ENCODE measurements at places on chromosomes 4 and X.

DNA sequence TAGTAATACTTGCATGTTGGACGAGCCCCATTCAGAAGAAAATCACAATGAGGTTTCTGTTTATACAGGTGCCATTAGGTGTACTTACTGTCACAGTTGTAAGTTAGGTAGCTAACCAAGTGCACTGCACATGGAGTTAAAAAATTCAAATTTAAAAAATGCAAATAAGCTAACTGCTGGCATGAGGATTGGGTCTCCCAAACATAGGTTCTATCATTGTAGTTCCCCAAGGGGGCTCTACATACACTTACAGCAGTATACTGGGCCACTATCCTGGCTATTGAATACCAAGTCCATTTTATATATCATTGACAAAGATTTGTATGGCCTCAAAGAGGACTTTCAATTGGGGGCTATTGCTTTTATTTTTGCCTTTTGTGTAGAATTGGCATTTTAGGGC, 153.4 kb downstream of the FMR1NB start:
- no peak for DNase-seq

DNA sequence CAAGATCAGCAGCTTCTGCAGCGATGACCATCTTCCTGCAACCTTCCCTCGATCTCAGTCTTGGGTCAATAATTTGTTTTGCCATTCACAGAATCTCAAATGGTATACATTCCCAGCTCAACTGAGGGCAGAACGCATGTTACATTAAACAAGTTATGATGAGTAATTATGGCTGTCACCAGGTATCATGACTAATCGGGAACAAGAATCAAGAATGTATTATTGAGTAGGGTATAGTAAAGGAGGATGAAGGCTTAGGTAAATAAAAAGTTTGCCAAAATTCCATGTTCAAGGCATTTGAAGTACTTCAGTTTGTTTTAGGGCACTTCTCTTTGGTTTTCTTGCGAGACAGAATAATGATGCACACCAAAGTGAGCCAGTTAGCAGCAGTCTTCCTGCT, 194.1 kb downstream of the SH2D1A start:
- no peak for DNase-seq

DNA sequence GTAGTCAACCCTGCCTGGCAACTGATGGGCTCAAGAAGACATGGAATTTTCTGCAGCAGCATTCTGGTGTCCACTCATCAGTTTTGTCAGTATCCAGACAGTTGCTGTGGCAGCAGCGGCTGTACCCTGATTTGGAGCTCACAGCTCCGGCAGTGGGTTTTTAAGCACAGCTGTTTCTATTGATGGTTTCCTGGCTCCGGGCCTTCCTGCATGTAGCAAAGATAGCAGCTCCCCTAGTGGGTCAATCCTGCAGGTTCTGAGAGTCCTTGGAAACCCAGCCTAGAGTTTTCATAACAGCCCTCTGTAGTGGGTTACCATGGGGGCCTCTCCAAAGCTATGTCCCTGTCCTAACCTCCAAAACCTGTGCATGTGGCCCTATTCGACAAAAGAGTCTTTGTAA, 84.0 kb upstream of the ATP6AP2 start:
- DNase-seq = peak; percentile 21

DNA sequence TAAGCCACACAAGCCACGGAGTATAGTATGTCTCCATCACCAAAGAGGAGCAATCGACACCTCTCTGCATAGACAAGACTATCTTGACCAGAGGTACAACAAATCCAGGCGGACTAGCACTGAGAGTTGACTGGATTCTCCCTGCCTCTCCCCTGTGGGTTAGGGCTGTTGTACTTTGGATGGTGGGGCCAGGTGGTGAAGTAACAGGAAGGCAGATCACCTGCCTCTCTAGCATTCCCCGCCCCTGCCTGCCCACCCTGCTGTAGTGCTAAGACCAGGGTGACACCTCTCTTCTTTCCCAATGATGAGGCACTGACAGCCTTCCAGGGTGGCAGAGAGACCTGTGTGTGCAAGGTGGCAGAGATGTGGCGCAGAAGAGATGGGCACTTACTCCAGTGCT, 47.5 kb upstream of the TRIM2 start:
- no peak for DNase-seq

- peak; percentile 86 for DNase-seq
Observed at GRCh38 chrX:125953814-125954213, 212.3 kb downstream of the DCAF12L2 start.

DNA sequence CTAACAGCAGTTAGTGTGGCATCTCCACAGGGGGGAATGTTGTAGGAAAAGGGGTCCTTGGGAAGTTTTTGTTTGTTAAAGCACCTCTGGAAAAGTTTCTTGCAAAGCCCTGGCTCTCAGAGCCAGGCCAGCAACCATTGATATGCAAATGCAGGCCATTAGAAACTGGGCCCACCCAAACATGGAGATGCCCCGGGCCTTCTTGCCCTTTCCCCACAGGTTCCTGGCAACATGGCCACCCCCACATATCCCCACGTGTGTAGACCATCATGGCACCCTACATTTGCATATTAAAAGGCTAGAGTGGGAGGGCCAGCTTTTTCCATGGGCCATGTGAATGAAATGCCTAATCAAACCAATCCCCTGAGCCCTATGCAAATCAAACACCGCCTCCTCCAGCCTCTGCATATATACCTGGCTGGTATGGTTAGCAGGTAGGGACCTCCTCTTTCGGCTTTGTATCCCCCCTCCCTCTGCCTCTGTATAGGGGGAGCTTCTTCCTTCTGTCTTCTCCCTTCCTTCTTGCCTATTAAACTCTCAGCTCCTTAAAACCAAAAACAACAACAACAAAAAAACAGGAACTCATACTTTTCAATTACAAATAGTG, 44.0 kb upstream of the ZCCHC13 start:
- no peak for DNase-seq

DNA sequence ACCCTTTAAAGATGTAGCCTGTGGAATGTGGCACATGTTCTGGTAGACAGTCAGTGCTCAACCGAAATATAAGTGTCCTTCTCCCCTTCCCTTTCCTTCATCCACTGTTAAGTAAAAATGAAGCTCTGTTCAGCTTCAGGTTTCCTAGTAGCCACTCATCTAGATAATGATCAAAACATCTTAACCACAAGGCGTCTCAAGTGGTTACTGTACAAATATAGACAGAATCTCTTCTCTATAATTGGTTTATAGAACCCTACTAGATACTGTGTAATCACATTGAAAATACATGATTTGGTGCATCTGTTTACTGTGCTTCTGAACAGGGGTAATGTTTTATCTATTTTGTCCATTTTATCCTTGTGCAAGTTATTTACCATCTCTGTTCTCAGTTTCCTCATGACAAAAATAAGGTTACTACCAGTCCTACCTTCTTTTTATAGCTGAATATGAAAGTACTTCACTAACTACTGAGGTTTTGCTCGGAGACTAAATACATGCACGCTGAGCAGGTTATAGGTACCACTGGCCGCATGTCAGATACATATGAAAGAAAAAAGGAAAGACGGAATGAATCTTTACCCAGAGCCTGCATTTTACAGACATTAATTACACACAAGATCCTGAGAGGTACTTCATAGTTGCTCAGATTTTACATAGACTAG, 20.3 kb upstream of the SLC25A4 start:
- no peak for DNase-seq

- DNase-seq = peak; percentile 29
Observed at GRCh38 chrX:40855411-40855810, 120.1 kb upstream of the MED14 start.

GRCh38 chr4:45094684-45095083, 368.3 kb upstream of the GNPDA2 start:
- no peak for DNase-seq

- no peak for DNase-seq
Observed at GRCh38 chr4:153385784-153386183, 41.3 kb downstream of the MND1 start.

- DNase-seq = peak; percentile 85
Observed at GRCh38 chr4:89226665-89227574, 80.7 kb downstream of the GPRIN3 start.

DNA sequence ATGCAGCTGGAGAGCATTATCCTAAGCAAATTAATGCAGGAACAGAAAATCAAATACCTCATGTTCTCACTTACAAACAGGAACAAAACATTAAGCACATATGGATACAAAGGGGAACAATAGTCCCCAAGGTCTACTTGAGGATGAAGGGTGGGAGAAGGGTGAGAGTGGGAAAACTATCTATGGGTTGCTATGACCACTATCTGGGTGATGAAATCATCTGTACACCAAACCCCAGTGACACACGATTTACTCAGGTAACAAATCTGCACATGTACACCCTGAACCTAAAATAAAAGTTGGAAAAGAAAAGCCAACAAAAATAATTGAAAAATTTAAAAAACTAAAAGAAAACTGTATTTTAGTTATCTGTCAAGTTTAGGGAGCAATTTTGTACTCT, 5.9 kb downstream of the HPGD start:
- no peak for DNase-seq

- DNase-seq = no peak
Observed at GRCh38 chrX:41108463-41109205, 23.4 kb downstream of the USP9X start.

GRCh38 chrX:106927023-106927422, 6.8 kb downstream of the CLDN2 start:
- no peak for DNase-seq

GRCh38 chr4:156686120-156686519, 285.5 kb downstream of the PDGFC start:
- peak; percentile 92 for DNase-seq

DNA sequence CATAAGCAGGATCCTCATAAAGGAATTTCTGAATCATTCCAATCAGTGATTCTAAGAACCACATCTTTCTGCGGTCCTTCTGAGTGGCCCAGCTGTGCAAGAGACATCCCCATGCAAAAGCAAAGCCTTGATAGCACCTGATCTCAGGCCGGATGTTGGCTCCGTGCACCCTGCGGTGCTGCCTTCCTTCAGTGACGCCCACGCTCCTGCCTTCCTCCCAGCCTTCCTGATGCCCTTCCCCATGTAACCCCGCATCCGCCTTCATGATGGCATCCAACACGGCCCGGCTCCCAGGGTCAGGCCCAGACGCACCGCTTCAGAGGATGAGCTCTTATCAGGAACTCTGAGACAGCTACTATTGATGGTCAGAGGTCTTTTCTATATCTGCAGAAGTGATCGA, 20.4 kb upstream of the CYP4V2 start:
- DNase-seq = no peak

- no peak for DNase-seq
Observed at GRCh38 chr4:61580721-61581377, 380.7 kb downstream of the ADGRL3 start.

- no peak for DNase-seq
Observed at GRCh38 chr4:76712564-76712963, 185.4 kb downstream of the SOWAHB start.

- DNase-seq = no peak
Observed at GRCh38 chr4:123919576-123920098, 523.0 kb downstream of the SPRY1 start.

GRCh38 chr4:128286474-128287058, 1.0 kb downstream of the PGRMC2 start:
- DNase-seq = peak; percentile 9

- no peak for DNase-seq
Observed at GRCh38 chrX:39836802-39837420, 260.8 kb downstream of the BCOR start.

DNA sequence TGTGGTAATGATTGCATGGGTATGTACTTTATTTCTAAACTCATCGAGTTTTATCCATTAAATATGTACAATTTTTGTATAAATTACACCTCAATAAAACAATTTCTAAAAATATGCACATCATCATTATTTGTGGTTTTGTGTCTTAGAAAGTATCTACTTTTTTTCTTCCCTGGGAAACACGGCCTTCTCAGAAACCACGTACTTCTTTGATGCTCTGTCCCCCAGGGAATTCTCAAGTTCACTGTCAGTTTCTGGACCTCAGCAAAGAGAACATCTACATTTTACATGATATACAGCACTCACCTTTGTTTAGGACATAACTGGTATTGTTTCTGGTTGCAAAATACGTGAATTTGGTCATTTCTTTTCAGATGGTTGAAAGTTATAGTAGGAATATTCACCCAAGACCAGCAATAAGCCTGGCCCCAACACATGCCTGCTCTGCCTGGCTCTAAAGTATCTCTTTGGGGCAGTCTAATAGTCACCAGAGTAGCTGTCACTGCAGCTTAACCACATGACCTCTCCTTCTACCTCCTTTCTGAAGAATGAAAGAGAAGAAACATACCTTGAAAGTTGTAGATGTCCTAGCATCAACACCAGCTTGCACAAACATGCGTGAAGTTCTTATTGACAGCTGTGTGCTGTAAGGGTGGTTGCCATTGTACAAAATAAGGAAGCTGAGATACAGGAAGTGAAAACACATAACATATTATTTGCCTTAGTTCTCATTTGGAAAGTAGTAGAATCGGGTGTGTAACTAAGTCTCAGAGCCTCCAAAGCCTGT, 48.4 kb upstream of the SPANXN4 start:
- no peak for DNase-seq

- DNase-seq = no peak
Observed at GRCh38 chr4:64564126-64564525, 154.9 kb upstream of the TECRL start.

- DNase-seq = no peak
Observed at GRCh38 chrX:106692425-106693065, 34.0 kb upstream of the RNF128 start.

DNA sequence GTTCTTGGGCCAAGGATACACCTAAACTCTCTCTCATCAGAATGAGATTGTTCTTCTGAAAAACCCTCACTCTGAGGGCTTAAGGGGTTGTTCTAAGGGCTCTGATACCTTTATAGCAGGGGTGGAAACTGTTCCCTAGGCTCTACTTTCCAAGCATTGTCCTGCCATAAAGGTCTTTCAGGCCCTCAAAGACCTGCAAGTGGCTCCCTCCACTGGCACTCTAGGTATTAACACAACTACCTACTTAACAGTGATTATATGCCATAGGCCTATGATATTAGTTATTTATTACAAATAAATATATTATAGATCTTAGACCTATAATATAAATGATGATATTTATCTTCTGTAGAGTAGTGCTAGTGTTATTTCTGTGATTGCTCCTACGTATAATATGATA, 473.7 kb upstream of the RPS6KA3 start:
- no peak for DNase-seq

GRCh38 chr4:6125103-6125651, 75.2 kb downstream of the JAKMIP1 start:
- no peak for DNase-seq

DNA sequence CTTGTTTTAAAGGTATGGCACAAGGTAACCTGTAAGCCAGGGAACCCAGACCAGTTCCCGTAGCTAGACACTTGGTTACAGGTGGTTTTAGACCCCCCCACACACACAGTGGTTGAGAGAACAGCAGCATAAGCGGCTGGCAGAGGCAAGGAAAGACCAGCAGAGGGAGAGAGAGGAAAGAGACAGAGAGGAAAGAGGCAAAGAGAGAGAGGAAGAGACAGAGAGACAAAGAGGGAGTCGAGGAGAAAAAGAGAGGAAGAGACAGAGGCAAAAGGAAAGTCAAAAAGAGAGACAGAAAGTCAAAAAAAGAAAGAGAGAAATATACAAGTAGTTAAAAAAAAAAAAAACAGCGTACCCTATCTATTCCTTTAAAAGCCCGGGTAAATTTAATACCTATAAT, 19.5 kb upstream of the PCSK1N start:
- DNase-seq = no peak

DNA sequence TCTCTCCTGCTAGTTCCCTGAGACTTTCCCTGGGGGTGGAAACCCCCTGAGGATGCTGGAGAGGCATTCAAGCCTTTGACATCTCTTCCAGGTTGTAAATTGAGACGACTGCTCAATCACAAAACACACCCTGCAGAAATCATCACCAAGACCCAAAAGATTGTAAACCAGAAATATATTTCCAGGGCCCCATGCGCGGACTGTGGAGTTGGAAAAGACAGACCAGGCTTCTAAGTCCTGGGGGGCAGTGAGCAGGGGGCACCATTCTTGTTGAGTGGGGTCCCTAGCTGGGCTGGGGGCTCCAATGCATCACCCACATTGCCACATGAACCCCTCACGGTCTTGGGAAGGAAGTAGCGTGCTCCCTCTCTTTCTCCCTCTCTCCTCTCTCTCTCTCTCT, 87.9 kb upstream of the C4orf50 start:
- DNase-seq = no peak
